Left ventricle myocardium inferior (tissue), 1 donor: ENCODE measurements at places on chromosomes 7 and 10. TPM values are rescaled to one million over a fixed set of nuclear protein-coding genes. Genes with fewer than 3 reads are reported as not detected.
A peak's percentile ranks its signal among the peaks of the same experiment; 100 is the strongest.

TDRD1 gene
- total RNA-seq: 1.9 TPM

CYP2C8 gene
- not detected for total RNA-seq

OR13A1 gene
- not detected for total RNA-seq

GRM8 gene
- 0.69 TPM for total RNA-seq

GRCh38 chr10:22676435-22676834 lies 37.9 kb downstream of the PIP4K2A start:
- no peak for DNase-seq
- H3K27me3 ChIP-seq: no peaks in the 10 kb centered on the region
- H3K4me1 ChIP-seq: peaks cover 22% of the 10 kb centered on the region

DNA sequence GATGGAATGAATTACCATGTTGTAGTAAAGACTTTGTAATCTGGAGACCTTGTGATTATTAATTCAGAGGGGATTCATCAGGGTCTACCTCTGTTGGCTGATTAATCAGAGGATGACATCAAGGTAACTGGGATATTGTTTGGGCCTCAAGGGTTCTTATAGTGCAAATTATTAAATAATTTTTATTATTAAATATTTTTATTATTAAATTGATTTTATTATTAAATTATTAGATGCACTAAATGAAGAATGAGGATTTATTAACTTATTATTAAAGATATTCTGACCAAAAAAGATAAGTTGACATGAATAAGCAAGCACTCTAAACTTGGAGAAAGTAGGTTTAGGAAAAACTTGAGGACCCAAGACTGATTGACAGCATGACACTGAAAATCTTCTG lies 661.7 kb downstream of the NRG3 start:
- no peaks in the 10 kb centered on the region for H3K4me1 ChIP-seq
- no peak for DNase-seq
- H3K27ac ChIP-seq: no peak overlapping the region
- H3K36me3 ChIP-seq: no peaks in the 10 kb centered on the region

DNA sequence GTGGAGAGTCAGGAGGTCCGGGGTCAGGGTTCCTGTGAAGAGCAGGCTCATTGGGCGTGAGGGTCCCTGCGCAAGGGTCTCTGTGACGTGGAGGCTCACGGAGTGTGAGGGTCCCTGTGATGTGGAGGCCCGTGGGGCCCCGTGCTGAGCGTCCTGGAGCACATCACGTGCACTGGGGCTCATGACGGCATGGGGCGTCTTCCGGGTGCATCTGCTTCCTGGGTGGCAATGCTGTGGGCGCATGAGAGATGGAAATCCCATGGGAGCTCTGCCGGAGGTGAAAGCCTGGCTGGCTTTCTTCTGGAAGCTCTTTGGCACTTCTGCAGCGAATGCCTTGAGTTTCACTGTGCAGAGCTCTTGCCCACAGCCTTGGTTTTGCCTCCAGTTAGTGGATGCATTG lies 71.4 kb downstream of the WDR37 start:
- H3K36me3 ChIP-seq: peaks cover 87% of the 10 kb centered on the region
- H3K27me3 ChIP-seq: no peaks in the 10 kb centered on the region
- no peak for DNase-seq

DNA sequence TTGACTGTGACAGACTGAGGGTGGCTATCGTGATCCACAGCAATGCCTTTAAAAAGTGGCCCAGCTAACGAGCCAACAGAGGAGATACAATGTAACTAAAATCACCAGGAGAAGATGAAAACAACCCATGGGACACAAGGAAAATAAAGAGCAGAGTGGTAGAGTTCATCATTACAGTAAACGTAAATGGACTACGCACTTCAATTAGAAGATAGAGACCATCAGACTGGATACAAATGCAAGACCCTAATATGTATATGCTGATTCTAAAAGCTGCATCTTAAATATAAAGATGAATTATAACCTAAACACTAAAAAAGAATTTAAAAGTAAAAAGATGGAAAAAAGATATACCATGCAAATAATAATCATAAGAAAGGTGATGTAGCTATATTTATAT lies 6.6 kb upstream of the STK32C start:
- no peak overlapping the region for H3K27ac ChIP-seq
- no peaks in the 10 kb centered on the region for H3K36me3 ChIP-seq
- no peaks in the 10 kb centered on the region for H3K27me3 ChIP-seq
- H3K4me3 ChIP-seq: no peak overlapping the region

DNA sequence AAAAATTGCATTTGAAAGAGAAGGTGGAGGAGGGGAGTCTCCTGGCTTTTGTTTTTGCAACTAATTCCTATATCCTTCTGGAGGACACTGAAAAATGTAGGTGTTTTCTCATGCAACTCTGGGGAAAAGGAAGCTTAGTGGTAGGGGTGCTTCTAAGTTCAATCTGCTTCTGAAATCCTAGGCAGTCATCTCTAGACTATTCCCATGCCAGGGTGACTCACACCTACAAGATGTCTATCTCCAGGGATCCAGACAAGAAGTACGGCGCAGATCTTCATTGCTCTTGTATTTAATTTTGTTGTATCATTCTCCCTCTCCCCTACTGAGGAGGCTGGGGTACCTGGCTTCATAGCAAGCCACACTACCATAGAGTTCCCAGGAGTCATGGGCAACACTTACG lies 258.8 kb downstream of the PHF14 start:
- H3K4me3 ChIP-seq: no peak overlapping the region
- H3K4me1 ChIP-seq: peaks cover 24% of the 10 kb centered on the region
- no peak overlapping the region for H3K27ac ChIP-seq
- H3K36me3 ChIP-seq: no peaks in the 10 kb centered on the region
- no peaks in the 10 kb centered on the region for H3K27me3 ChIP-seq

GRCh38 chr7:151900986-151901621 lies 24.2 kb upstream of the PRKAG2 start:
- H3K27ac ChIP-seq: no peak overlapping the region
- H3K27me3 ChIP-seq: peaks cover 36% of the 10 kb centered on the region
- H3K36me3 ChIP-seq: no peaks in the 10 kb centered on the region

DNA sequence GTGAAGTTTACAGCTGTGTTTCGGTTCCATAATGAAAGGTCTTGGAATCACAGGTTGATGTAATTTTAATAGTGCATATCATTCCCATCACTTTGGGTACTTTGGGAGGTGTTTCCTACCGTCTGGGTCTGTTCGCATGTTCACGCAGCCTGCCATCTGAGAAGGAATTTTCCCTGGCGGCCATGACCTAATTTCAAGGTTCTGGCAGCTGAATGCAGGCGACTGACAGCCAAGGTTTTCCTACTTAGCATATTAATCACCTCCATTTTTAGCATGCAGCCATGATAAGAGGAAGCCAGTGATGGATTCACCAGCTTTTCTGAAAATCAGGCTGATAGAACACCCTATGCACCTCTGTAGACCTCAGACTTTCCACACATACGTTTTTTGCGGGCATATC lies 319.1 kb upstream of the TMEM229A start:
- peaks cover 8% of the 10 kb centered on the region for H3K4me1 ChIP-seq
- no peaks in the 10 kb centered on the region for H3K27me3 ChIP-seq
- H3K27ac ChIP-seq: no peak overlapping the region
- H3K36me3 ChIP-seq: no peaks in the 10 kb centered on the region
- peak overlapping the region; percentile 10 for H3K4me3 ChIP-seq

DNA sequence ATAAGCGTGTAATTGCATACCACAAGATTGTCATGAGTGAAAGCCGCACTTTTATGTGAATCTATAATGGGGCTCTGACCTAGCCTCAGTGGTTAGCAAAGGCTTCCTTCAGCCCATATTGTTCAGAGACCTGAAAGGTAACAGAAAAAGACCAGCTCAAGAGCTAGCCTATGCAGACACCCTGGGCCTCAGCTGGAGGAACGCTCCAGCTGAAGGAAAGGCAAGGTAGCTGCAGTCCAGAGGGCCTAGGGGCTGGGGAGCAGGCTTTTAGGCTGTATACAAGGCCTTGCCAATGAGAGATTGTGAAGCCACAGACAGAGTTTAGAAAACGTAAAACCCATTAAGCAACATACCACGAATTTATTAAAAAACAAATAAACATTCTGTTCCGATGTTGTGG lies 246.6 kb upstream of the GHITM start:
- H3K36me3 ChIP-seq: no peaks in the 10 kb centered on the region
- H3K4me3 ChIP-seq: no peak overlapping the region
- H3K27me3 ChIP-seq: no peaks in the 10 kb centered on the region

- peak within 1 kb of the TSS; percentile 65 for H3K4me3 ChIP-seq
- peaks cover 95% of the 10 kb centered on the region for H3K27me3 ChIP-seq
- H3K36me3 ChIP-seq: no peaks in the 10 kb centered on the region
- DNase-seq: peak; percentile 78
- H3K27ac ChIP-seq: peak within 1 kb of the TSS; percentile 59
Observed at GRCh38 chr10:121598263-121599249, at the start of gene FGFR2. FGFR2 (minus strand) TSS chr10:121598444; CDS start chr10:121593817, 4,627 bp downstream.

DNA sequence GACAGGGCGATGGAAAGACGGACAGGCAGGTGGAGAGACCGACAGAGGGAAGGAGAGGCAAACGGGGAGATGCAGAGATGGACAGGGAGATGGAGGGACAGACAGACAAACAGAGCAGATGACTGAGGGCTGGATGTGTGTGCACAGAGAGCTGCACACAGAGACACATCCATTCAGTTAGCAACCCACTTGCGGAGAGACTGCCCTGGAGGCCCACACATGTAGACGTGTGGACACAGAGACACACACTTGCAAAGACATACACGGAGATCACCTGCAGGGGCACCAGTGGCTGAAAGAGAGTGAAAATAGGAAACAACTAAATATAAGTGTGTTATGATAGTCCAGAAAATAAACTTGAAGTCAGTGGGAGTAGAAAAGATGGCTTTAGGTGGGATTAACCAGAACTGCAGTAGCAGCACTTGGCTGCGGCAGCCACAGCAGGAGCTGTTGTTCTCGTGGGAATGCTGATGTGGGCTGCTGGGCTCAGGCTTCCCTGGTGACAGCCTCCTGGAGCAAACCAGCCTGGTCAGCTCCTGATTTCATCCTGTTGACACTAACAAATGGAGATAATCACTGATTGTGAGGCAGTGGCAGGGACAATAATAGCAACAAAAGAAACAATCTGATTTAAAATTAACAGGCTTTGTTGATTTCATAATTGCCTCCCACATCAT lies 134.1 kb downstream of the CCNY start:
- H3K27me3 ChIP-seq: no peaks in the 10 kb centered on the region
- no peak for DNase-seq
- peak overlapping the region; percentile 10 for H3K4me3 ChIP-seq

GRCh38 chr7:129655811-129656210 lies 44.3 kb downstream of the NRF1 start:
- DNase-seq: no peak
- no peaks in the 10 kb centered on the region for H3K27me3 ChIP-seq
- no peak overlapping the region for H3K4me3 ChIP-seq

- H3K27me3 ChIP-seq: peaks cover 7% of the 10 kb centered on the region
- no peak for DNase-seq
- H3K36me3 ChIP-seq: no peaks in the 10 kb centered on the region
- no peak overlapping the region for H3K27ac ChIP-seq
- no peak overlapping the region for H3K4me3 ChIP-seq
- no peaks in the 10 kb centered on the region for H3K4me1 ChIP-seq
Observed at GRCh38 chr10:93280699-93281366, 201.3 kb downstream of the MYOF start.
